ENCODE measurements at places on chromosomes 6 and 20.

DNA sequence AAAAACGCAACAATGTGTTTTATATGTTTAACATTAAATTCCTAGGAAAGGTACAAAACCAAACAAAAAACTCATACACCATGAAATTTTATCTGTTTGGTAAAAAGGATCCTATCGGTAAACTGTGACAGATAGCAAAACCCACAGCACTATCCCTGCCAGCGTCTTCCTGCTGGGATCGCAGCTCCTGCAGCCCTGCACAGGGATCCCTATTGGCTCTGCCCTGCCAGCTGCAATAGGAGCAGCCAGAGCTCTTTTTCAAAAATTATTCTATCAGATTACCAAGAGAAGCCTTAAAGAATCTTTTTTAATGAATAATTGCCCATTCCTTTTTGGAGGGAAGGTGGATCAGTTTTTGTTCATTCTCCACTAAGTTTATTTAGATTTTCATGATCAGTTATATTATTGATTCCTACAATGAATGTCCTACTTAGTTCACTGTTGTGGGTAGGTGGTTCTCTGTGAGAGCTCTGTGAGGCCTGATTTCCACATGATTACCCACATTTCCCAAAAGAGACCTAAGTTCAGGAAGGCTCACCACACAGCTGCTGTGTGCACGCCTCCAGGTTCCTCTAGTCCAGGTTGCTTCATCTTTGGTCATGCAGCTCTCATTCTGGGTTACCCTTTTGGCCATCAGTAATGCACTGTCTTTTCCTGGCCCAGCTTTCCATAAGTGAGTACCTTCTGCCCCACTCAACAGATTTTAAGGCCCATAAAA lies 293.8 kb downstream of the FRK start:
- DNase-seq, result no peak

- no peak for DNase-seq
Observed at GRCh38 chr6:129510950-129511349, 199.0 kb downstream of the ARHGAP18 start.

DNA sequence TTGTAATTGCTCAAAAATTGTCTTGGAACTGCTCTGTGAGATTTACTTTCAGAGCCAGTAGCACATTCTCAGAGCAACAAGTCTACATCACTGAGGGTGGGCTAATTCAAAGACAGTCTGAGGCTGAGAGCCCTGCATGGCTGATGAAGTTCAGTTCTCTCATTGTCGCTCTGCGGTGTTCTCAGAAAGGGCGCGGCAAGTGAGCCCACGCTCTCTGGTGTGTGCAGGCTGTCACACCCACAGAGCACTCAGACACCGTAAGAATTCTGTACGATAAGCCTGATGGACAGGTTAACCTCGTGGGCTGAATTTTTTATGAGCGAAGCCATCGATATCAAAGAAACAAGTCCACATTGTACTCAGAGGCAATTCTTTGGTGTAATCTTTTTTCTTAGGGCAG lies 557.8 kb downstream of the HACE1 start:
- DNase-seq, result no peak

- no peak for DNase-seq
Observed at GRCh38 chr20:40551125-40551530, 137.9 kb downstream of the MAFB start.

- DNase-seq, result peak; percentile 19
Observed at GRCh38 chr6:10838794-10839333, 525 bp upstream of the MAK start.

GRCh38 chr20:21100578-21101452 lies 5.3 kb downstream of the LINC00237 start:
- no peak for DNase-seq

GRCh38 chr6:63676412-63677114 lies 41.0 kb downstream of the PHF3 start:
- DNase-seq, result no peak

DNA sequence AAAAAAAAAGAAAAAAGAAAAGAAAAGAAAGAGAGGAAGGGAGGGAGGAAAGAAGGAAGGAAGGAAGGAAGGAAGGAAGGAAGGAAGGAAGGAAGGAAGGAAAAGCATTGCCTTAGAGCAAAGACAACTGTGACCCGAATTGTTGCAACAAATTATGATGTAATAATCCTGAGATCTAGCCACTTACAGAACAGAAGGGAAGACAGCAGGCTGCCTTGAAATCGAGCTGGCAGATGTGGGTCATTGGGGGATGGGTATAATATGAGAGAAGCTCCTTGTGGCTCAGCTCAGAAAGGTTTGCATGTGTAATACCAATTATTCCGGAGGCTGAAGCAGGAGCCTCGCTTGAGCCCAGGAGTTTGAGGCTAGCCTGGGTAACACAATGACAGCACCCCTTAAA lies 208.1 kb upstream of the PROKR2 start:
- DNase-seq, result no peak

Measured in AG08395 (cell line).